H7 (cell line): ENCODE measurements at places on chromosomes 6 and 20.

DNA sequence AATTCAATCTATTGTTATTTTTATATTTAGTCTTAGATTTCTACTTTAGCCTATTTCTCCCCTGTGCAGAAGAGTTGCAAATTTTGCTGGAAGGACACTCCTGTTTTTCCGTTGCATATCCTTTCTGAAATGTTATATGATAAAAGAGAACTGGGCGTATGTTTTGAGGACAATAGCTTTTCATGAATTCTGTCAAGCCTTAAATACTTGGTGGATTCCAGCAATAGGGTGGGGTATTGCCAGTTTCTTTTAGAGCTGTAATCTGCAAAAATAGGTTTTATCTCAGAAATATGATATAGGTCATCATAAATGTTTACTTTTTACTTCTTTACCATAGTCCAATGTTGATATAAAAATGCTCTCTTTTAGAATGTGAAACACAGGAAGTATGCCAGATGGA is 42.0 kb downstream of the VTA1 start:
- DNase-seq: no peak

DNA sequence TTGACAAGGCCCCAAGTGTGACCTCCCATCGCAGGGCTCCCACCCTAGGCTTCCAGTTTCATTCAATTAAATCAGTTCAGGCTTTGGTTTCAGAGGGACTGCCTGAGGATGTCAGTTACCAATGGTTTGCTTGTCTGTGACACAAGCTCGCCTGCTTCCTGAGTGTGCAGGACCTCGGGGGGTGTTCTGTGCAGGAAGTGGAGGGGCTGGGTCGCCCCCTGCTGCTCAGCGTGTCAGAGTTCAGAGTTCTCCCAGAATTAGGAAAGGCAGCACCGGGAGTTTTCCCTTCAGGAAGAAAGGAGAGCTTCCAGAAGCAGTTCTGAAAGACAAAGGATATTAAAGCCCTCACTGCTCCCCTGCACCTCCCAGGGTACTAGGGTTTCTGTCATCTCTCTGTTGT is 50.8 kb upstream of the TGM3 start:
- no peak for DNase-seq

DNA sequence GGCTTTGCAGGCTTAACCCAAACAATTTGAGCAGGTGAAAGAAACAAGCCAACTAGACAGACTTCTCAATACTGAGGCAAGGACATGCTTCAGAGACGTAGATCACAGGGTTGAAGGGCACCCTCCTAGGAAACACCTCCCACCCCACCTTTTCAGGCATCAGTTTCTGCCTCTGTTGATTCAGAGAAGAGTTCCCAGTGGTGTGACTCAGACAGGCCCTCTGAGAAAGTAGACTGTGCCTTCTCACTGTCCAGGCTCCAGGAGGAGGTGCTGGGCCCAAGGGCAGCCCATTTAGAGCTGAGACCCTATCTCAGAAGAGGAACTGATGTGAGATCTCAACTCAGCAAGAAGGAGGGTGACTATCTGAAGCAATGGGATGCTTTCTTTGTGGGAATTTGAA is 108.1 kb downstream of the FAM50B start:
- no peak for DNase-seq

GRCh38 chr6:34680802-34681515 is 15.6 kb downstream of the ILRUN start:
- no peak for DNase-seq

GRCh38 chr6:150006961-150007464 is 18.3 kb downstream of the RAET1L start:
- peak; percentile 82 for DNase-seq

- no peak for DNase-seq
Observed at GRCh38 chr6:119658917-119659316, 309.4 kb upstream of the MAN1A1 start.

DNA sequence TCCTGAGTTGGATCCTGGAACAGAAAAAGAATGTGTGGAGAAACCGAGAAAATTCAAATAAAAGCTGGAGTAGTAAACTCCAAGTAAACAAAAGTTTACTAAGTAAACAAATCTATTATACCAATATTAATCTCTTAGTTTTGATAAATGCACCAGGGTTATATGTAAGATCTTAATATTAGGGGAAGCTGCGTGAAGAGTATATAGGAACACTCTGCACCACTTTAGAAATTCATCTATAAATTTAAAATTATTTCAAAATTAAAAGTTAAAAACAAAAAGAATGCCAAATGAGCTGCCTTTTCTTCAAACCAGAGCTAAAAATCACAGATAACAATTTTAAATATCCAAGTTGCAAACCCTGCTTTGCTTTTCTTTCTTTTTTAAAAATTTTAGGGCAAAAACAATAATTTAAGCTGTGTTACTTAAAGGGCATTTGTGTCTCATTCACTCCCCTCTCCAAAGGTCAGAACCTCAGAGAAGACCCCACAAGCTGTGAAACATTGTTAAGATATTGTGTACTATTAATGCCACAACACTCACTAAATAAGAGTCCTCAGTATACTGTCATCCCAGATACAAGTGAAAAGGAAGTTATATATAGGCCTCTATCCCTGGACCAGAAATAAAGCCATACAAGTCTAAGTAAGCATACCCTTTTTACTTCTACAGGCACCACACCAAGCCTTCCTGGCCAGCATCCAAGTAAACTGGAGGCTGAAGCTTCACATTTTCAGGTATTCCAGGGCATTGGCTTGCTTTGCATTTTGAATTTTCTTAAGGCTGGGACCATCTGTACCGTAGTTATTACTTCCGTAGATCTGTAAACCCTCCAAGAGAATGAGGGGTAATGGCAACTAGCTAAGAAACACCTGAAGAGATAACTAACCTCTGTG is 7.0 kb downstream of the DNAAF9 start:
- no peak for DNase-seq

GRCh38 chr6:15230827-15231226 is 15.0 kb upstream of the JARID2 start:
- DNase-seq: no peak

DNA sequence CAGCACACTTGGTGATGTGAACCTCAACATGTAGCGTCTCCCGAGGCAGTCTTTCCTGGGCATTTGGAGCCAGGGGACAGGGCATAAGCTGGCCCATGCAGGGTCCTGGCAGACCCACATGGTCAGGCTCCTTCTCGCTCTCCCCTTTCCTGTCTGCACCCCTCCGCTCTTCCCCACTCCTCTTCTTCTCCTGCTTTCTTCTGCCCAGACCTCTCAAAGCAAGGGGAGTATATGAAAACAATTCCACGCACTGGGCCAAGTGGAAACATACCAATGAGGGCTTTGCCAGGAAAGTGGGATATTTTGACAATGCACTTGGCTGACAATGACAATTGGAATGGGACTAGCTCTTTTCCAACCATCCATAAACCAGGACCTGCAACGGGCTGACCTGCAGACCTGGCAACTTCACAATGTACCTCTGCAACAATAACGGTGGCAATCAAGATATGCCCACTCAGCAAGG is 58.9 kb upstream of the TRAF3IP2 start:
- DNase-seq: no peak

GRCh38 chr6:63372951-63373533 is 53.3 kb upstream of the LGSN start:
- DNase-seq: no peak

DNA sequence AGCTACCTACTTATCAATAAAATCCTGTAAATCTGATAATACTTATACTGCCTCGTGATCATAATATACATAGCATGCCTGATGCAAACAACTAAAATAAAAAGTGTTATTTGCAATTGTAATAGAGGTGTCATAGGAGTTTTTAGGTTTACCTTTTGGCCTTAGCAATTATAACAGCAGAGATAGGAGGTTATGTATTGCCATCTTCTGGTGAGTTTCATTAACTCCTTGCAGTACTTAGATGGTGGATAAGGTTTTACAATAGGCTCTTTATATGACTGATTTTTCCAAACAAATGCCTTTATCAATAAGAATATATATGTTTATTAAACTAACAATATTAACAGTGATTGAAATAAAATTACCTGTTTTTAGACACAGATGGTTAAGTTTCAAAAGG is 27.8 kb upstream of the MYCT1 start:
- peak; percentile 22 for DNase-seq

DNA sequence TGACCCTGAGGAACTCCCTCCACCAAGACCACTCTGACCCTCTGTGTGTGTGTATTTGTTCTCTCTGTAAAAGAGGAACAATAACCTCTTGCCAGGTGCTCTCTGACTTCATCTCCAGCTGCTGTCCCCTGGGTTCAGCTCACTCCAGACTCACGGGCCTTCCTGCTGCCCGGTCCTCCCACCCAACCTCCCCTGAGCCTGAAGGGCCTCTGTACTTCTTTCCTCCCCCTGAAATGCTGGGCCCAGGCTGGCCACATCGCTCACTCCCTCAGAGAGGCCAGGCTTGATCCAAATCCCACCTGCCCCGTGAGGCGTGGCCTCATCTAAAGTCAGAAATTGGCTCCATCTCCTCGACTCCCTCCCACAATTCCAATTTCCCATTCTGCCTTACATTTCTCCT is 202.4 kb downstream of the PRKN start:
- no peak for DNase-seq

DNA sequence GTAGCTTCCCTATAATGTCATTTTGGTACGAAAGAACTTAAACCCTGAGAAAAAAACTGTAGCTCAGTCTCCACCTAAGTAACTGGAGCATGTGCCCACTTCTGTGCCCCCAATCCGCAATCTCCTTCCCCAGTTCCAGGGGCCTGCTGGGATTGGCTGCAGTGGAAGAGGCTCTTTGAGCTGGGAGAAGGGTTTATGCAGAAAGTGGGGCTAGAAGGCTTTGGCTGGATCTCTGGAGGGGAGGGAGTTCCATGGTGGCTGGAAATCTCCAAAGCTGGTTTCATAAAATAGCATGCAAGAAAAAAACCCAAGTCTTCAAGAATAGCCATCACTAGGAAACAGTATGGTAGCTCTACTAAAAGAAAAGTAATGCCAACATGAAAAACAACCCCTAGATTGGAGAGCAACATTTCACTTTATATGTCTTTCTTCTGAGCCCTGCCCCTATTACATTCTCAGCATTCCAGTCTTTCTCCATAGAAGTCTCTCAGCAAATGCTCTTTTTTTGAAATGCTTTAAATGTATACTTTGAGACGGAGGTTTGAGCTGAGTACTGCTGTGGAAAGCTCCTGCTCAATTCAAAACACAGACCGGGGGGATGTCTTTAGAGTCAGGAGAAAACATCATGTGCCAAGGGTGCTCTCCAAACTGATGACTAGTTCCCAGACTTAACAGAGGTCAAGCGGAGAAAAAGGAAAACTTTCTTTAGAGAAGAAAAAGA is 36.0 kb upstream of the FOXO3 start:
- peak; percentile 38 for DNase-seq

- no peak for DNase-seq
Observed at GRCh38 chr6:74872754-74873476, 332.9 kb downstream of the COL12A1 start.

- DNase-seq: no peak
Observed at GRCh38 chr6:116512734-116513133, 1.3 kb downstream of the CALHM5 start.

DNA sequence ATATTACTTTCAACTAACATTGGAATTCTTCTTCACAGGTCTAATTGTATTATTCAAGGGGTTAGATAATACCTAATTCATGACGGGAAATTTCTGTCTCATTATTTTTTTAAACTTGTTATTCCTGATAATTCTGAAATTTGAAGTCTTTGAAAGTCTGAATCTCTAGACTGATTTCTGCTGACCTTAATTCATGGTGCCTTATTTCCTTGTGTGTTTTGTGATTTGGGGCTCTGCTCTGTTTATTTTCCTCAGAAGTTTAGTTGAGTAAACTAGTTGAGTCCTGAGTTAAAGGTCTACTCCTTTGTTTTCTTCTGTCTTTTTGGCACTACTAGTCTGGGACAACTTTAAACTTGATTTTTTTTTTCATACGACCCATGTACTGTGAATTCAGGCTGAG is 5.9 kb downstream of the DEFB118 start:
- DNase-seq: no peak
